ENCODE measurements at places on chromosomes 4 and X. TPM values are rescaled to one million over a fixed set of nuclear protein-coding genes. Genes with fewer than 3 reads are reported as not detected.

OTUD5 gene
- 25.8 TPM for total RNA-seq

GRCh38 chr4:73451404-73451803 is 15.4 kb downstream of the AFP start:
- DNase-seq: no peak

- no peak for DNase-seq
Measured at GRCh38 chr4:40858962-40859361, 109.2 kb downstream of the NSUN7 start.

- DNase-seq: no peak
Measured at GRCh38 chr4:153166716-153167501, 37.3 kb upstream of the TRIM2 start.

DNA sequence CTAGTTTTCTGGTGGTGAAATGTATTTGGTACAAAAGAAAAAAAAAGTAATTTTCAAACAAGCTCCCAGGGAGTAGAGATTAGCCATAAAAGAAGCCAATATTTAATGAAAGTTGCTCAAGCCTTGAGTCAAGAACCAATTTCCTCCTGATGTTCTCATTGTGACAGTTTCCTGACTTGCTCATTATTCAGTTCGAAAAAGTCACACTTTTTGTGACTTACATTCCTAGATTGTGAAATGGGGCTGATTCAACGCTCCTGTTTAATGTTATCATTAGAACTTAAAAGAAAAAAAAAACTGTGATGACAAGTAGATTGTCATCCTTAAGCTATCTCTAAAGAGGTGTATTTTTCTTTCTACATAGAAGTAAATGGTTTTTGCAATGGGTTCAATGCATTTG is 122.6 kb upstream of the BMPR1B start:
- DNase-seq: no peak

DNA sequence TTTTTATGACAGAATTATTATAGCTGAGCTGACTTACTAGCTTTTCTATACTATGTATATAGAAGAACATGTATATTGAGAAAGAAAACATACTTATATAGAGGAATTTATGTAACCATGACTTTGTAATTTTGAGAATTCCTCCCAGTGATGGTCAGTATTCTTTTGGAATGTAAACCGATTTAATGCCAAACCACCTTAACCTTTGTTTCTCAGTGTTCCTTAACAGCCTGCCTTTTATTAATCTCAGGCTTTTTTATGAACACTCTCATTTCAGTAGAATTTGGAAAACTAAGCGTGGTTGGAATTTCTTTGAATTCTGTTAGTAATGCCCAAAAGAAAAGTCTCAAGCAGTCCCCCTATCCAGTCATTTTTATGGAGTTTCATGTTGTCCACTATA is 47.0 kb downstream of the MOSPD2 start:
- no peak for DNase-seq

DNA sequence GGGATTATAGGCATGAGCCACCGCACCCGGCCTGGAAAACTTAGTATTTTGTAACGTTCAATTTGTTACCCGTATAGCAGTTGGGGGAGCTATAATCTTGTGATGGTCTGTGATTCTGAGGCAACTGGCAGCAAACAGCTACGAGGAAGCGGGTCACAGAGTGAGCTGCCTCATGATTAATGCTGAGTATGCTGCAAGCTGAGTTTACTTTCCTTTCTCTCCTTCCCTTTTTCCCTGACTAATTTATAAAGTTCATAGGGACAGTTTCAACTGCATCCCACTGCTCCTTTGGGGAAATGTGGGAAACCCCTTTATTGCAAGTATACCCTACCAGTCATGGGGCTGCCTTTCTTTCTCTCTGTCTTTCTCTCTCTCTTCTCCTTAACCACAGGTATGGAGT is 17.7 kb upstream of the ELOVL6 start:
- no peak for DNase-seq

ZNF827 gene
- 28.6 TPM for total RNA-seq
